ENCODE measurements at places on chromosomes 4 and X.

DNA sequence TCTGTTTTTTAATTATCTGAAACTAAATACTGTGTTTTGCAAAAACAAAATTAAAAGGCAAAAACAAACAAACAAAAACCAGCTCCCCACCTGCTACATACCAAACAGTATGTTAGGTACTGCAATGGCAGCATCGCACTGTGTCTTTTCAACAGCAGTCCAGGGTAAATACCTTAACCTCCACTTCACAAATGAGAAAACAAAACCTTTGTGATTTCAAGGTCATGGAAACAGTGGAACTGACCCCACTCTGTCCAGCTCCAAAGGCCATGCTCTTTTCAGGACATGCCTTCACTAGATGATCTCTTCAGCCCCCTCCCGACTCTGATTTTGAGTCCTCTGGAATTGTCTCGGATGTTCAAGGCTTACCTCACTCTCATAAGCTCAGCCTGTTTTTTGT lies 183.4 kb downstream of the CBR4 start:
- no peak for DNase-seq

DNA sequence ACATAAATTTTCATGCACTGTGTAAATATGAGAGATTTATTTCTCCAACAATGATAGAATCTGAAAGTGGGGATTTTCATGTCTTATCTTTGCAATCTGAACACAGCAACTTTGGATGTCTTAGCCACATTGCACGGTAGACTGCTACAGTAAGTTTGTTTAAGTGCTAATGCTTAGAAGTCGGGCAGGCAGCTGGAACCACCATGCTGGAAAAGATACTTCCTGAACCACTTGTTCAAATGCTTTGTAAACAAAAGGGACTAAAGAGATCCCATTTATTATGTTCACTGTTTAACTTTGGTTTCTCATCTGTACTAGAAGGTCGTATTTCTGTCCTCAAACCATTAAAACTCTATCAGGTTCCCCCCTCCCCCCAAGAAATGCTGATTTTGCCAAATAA lies 555.9 kb upstream of the DIPK2B start:
- no peak for DNase-seq

GRCh38 chrX:117305168-117305766 lies 811.3 kb downstream of the KLHL13 start:
- no peak for DNase-seq

- no peak for DNase-seq
Measured at GRCh38 chrX:71367396-71367795, 1.2 kb downstream of the TAF1 start.

GRCh38 chrX:10654960-10655359 lies 34.6 kb upstream of the MID1 start:
- no peak for DNase-seq

DNA sequence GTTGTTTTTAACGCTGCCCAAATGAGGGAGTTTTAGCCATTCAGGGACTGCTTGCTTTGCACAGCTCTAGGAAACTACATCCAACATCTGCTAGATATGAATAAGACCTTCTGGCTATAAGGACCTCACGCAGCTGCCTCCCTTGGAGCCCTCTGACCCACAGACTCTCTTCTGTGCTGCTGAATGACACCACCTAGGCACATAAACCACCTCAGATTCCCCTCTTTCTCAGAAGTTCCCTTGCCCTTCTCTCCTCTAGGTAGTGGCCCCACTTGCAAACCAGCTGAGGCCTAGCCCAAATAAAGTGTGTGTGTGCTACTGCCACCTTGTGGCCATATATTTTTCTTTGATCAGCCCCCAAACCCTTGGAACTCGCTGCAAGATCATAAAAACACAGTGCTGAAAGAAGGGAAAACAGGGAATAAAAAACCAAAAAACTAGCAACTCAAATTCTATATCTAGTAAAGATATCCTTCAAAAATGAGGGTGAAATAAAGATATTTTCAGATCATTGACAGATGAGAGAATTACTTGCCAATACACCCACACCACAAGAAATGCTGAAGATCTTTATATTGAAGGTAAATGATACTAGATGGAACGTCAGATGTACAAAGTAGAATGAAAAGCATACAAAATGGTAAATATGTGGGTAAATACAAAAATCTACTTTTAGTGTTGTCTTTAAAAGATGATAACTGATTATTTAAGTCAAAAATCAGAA lies 265.9 kb downstream of the ADAMTS3 start:
- DNase-seq = no peak

- DNase-seq = no peak
Measured at GRCh38 chr4:44869985-44870384, 143.6 kb upstream of the GNPDA2 start.

- no peak for DNase-seq
Measured at GRCh38 chr4:102787096-102787881, 26.5 kb upstream of the MANBA start.

GRCh38 chr4:116400480-116400879 lies 684.9 kb downstream of the TRAM1L1 start:
- peak; percentile 3 for DNase-seq

GRCh38 chrX:30343206-30343605 lies 34.0 kb upstream of the NR0B1 start:
- DNase-seq = no peak

- no peak for DNase-seq
Measured at GRCh38 chrX:7965436-7965835, 38.2 kb upstream of the PNPLA4 start.

Data from SIG-M5 (cell line).